ENCODE measurements at places on chromosomes 3 and 15.

GRCh38 chr3:10911350-10912002, 81.1 kb upstream of the SLC6A1 start:
- no peak for DNase-seq

GRCh38 chr15:22810033-22810852, 23.8 kb downstream of the NIPA1 start:
- no peak for DNase-seq

GRCh38 chr3:117752984-117753717, 1043.6 kb downstream of the TUSC7 start:
- no peak for DNase-seq

DNA sequence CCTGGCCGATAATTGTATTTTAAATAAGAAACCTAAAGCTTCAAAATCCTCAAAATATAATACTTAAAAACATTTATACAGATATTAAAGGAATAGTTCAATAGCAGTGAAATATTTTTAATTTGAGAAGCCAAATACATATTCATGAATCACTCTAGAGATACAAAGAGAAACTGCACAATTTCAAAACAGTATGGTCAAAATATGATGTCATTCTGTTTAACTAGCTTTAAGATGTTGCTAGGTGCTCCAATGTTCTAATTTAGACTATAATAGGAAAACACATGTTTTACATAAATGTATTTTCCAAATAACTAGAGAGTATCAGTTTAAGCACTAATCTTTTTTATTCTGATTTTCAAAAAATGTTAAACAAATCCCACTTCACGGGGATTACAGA, 10.3 kb upstream of the NRROS start:
- no peak for DNase-seq

DNA sequence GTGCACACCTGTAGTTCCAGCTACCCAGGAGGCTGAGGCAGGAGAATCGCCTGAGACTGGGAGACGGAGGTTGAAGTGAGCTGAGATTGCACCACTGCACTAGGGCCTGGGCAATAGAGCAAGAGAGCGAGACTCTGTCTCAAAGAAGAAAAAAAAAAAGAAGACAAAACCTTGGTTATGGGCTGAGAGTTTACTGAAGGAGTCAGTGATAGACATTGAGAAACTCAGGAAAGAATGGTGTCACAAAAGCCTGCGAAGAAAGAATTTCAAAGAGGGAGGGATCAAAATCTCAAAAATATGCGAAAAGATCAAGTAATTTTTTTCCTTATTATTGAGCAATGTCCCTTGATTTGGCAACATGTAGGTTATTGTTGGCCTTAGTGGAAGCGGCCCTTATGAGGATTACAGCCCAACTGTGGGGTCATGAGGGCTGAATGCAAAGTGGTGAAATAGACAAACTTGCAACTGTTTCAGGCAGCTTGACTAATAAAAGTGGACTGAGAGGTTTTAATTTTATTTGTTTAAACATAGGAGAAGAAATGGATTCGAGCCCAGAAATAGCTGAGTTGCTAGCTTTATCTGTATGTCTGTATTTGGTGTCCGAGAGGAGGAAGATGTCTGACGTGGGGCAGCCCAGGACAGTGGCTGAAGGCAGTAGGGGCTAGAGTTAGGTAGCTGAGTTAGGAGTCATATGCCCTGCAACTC, 18.8 kb upstream of the CELF6 start:
- DNase-seq, result no peak

DNA sequence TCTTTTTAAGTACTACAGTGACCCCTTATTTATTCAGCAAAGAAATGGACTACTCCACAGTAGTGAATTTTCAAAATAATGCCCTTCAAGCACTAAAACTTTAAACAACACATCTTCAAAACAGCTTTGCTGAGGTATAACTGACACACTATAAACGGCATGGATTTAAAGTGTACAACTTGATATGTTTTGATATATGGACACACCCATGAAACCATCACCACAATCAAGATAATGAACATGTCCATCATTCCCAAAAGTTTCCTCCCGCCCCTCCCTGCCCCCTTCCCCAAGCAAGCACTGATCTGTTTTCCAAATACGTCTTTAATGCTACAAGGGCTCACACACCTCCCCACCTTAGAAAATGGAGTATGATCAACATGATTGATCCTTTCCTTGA, 1.6 kb upstream of the FURIN start:
- no peak for DNase-seq

GRCh38 chr15:35514759-35515158, 31.2 kb downstream of the DPH6 start:
- DNase-seq, result no peak

GRCh38 chr3:188956839-188957489, 214.8 kb upstream of the TPRG1 start:
- no peak for DNase-seq

GRCh38 chr3:64110071-64110470, 86.8 kb upstream of the PSMD6 start:
- no peak for DNase-seq

- no peak for DNase-seq
Measured at GRCh38 chr15:77836906-77837648, 204.4 kb upstream of the LINGO1 start.

DNA sequence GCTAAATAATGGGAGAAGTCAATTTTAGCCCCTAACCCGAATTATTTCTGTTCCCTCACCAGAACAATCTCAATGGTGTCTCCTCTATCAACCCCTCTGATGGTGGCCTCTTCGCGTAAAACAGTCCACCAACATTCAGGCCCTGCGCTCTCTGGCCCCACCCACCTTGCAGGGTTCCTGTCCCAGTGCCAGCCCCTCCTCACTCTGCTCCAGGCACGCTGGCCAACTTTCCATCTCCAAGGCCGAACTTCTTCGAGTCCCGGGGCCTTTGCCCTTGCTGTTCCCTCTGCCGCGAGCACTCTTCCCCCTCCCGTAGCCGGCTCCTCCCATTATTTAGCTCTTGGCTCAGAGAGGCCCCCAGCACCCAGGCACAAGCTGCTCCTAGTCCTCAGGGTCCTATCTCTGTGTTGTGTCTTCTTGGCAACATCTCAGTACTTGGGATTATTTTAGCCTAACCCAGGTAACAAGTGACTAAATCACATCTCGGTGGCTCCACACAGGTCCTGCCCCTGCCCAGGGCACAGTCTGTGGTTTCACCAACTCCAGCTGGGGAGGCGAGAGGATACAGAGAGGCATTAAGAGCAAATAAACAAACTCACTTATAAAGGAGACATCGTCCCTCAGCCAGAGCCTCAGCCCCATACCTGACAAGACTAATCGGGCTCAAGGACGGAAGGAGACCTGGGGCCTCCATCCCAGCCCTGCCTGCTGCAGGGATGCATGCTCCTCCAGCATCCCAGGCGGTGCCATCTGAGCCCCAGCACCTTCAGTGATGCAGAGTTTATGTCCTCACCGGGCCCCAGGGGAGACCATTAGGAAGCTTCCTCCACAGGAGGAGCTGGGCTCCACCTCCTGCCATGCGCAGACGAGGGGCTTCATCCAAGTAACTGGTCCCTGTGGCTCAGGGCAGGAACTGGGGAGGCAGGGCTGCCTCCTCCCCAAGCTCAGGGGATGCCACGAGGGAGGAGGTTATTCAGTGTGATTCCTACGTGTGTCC, 19.7 kb upstream of the IQSEC1 start:
- DNase-seq, result no peak

- DNase-seq, result no peak
Measured at GRCh38 chr15:96213045-96213444, 117.5 kb upstream of the NR2F2 start.

GRCh38 chr3:5002174-5002870, 23.1 kb downstream of the BHLHE40 start:
- no peak for DNase-seq

- no peak for DNase-seq
Measured at GRCh38 chr3:73143821-73144237, 82.4 kb downstream of the EBLN2 start.

DNA sequence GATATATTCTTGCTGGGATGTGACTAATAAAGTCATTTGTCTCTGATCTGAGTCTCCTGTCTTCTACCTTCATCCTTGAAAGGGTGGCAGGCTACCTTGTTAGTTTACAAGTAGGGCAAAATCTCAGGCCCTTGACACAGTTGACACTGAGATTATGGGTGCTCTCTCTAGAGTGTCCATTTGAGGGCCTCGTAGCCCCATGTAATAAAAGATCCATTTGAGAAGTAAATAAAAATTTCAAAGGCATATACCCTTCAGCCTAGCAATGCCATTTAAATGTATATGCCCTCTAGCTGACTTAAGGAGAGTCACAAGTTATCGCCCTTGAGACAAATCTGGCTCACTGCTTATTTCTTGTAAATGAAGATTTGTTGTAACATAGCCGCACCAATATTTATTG, 98.6 kb downstream of the TCF12 start:
- DNase-seq, result no peak

GRCh38 chr3:54038391-54038790, 84.0 kb upstream of the CACNA2D3 start:
- no peak for DNase-seq

DNA sequence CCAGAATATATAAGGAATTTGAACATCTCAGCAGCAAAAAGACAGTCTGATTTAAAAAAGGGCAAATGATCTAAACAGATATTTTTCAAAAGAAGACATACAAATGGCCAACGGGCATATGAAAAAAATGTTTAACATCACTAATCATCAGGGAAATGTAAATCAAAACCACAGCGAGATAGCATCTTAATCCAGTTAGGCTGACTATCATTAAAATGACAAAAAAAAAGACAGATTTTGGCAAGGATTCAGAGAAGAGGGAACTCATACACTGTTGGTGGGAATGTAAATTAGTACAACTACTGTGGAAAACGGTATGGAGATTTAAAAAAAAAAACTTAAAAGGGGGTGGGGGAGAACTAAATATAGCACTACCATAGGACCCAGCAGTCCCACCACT, 47.9 kb downstream of the RNF13 start:
- DNase-seq, result no peak

- no peak for DNase-seq
Measured at GRCh38 chr3:90069748-90070147, 962.3 kb downstream of the EPHA3 start.

- DNase-seq, result no peak
Measured at GRCh38 chr3:178201714-178202113, 334.5 kb upstream of the KCNMB2 start.

GRCh38 chr15:89812011-89812846, 2.4 kb downstream of the ANPEP start:
- DNase-seq, result no peak

DNA sequence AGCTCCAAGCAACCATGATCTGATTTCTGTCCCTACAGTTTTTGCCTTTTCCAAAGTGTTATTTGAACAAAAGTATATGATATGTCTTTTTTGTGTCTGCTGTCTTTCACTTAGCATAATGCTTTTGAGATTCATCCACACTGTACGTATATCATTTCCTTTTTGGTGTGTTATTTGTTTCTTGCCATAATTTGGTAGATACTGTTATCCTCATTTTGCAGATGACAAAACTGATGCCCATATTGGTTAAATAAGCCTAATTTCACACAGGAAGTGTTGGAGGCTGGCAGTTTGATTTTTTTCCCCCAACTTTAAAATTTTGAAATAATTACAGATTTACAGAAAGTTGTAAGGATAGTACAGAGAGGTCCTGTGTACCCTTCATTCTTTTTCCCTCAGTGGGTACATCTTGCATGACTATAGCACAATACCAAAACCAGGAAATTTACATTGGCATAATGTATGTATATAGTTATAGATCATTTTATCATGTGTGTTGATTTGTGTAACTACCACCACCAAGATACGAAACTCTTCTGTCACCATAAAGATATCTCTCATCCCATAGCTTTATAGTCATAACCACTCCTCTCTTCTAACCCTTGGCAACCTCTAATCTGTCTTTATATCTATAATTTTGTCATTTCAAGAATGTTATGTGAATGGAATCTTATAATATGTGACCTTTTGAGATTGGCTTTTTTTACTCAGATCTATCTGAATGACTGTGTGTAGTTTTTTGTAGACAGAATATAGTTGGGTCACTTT, 55.6 kb downstream of the RASA2 start:
- no peak for DNase-seq

All from smooth muscle cell of the brain vasculature (primary cell).